ENCODE measurements at places on chromosomes 11 and 22.

DNA sequence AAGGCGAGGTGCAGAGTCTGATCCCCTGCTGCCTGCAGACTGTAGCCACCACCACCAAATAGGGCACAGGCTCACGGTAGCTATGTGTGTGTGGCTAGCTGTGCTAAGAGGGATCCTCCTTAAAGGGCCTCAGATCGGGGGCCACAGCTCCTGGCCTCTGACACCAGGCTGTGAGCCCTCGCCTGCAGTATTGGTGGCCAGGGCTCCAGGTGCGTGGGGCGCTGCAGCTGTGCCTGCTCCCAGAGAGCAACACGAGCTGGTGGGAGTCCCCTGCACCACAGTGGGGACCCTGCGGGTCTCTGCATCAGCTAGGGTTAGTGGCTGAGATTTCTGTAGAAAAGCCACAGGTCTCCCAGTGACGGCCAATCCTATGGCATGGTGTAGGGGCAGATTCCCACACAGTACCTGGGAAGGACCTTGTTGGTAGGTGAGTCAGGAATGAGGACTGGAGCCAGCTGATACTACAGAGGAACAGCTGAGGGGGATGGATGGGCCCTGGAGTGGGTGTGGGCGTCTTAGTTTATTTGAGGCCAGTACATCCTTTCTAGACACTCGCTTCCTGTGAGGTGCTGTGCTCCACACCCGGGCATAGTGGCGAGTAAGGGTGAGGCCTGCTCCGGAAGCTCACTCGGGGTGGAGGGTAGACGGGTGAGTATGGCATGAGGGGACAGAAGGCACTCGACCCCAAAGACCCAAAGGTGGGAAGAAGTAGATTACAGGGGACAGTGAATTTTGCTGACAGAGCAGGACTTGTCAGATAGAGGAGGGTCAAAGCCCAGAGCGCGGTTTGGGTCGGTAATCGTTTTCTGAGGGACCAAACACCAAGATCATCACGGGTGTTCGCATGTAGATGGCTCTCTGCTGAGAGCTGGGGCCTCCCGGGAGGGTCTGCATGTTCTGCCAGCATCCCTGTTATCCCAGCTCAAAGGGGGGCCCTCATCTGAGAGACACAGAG, 212.5 kb downstream of the TBC1D22A start:
- no peak for DNase-seq

DNA sequence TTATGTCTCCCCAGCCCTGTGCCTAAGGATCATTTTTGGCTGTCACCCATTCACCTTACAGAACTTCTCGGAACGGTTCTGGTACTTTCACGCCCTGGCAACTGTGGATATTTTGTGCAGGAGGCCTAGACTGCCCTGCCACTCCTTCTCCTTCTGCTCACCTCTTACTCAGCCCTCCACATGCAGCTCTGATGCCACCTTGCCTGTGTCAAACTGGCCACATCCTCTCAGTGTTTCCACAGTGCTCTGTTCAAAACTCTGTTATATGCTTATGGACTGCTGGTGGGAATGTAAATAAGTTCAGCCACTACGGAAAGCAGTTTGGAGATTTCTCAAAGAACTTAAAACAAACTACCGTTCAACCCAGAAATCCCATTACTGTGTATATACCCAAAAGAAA, 100.8 kb upstream of the MTMR2 start:
- no peak for DNase-seq

DNA sequence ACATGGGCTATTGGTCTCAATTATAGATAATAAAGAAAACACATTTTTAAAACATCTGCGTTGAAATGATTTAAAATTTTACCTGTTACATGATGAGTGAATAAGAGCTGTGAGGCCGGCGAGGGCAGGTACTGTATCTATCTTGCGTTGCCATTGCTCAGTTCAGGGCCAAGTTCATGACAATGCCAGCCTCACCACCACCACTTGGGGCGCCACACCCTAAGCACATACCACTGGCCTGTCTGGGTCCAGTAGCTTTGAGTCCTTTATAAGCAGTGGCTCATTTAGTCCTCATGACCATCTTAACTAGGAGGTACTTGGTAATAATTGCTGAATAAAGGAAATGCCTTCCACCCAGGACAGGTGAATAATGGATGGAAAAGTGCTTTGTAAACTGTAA, 14.5 kb upstream of the MB start:
- no peak for DNase-seq

- no peak for DNase-seq
Observed at GRCh38 chr11:86987679-86988078, 32.5 kb upstream of the FZD4 start.

DNA sequence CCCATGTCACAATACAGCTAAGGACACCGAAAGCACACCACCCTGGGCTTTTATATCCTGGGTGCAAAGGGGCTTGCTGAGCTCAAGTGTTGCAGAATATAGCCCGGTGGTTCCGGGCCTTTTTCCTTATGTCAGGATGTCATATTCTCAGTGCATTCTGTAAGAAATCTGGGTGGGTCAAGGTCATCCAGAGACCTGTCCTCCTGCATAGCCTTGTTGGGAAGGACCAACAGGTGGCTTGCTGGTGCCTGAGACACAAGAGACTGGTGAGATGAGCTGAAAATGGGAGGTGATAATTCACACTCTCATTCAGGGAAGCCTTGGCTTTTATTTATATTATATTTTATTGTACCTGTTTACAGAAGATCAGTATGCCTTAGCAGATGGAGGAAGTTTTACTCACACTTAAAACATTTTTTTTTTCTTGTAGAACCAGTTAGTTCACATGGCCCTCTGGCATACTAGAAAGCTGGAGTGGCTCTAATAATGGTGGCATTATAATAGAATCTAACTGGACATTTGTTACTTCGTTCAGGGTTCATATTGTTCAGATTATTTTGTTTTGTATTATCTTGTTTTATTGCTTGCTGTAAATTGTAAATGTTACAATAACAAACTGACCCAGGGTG, 14.6 kb upstream of the TMEM123 start:
- no peak for DNase-seq

DNA sequence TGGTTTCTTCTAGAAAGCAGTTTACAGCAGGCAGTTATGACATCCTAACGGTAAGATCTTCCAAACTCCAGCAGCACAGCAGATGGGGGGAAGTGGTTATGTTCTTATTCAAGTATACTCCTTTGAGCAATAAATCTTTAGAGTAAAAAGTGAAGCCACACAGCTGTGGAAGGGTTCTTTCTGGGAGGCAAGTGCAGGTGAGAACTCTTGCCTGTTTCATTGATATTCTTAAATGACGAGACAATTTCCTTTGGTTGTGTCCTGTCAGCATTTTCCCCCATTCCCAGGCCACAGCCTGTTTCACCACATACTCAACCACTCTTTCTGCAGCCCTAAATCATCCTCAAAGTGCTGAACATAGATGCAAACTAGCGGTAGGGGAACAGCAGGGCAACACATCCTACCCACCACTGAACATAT, 207.3 kb upstream of the MTNR1B start:
- no peak for DNase-seq

DNA sequence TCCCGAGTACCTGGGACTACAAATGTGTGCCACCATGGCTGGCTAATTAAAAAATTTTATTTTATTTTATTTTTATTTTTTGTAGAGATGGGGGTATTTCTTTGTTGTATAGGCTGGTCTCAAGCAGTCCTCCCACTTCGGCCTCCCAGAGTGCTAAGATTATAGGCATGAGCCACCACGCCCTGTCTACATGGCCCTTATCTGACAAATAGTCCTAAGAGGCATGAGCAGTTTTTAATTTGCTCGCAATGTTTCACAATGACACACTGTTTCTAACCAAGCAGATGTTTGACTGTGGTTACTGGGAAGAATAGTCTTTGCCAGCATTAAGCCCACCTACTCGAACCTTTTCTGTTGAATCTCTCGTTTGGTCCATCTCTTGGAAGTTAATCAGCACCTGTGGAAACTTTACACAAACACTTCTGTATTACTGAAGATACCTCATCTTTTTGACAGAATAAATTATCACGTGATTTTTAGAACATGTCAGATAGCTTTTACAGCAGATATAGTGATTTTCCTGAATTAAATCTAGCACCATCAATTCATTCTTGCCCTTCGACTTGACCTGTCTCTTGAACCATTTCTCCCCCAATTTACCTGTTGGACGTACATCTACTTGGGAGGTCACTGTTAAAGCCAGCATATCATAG, 71.4 kb downstream of the MTMR3 start:
- no peak for DNase-seq

- no peak for DNase-seq
Observed at GRCh38 chr11:46247090-46247489, 30.4 kb upstream of the CREB3L1 start.

GRCh38 chr11:117806846-117807245, 9.8 kb upstream of the DSCAML1 start:
- no peak for DNase-seq

DNA sequence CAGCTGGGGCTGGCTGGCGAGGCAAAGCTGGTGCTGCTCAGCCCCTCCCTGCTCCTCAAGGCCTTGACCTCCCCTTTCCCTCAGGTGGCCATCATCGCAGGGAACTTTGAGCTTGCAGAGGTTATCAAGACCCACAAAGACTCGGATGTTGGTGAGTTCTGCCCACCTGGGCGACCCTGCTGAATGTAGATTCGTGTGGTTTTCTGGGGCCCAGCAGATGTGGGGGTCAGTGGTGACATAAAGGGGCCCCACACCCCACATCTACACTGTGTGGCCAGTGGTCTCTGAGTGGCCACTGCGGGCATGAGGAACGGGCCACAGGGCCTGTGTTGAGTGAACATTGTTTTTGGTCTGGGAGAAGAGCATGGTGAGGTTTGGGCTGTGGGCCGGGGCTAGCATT, 11.9 kb downstream of the SHANK3 start:
- DNase-seq: no peak

DNA sequence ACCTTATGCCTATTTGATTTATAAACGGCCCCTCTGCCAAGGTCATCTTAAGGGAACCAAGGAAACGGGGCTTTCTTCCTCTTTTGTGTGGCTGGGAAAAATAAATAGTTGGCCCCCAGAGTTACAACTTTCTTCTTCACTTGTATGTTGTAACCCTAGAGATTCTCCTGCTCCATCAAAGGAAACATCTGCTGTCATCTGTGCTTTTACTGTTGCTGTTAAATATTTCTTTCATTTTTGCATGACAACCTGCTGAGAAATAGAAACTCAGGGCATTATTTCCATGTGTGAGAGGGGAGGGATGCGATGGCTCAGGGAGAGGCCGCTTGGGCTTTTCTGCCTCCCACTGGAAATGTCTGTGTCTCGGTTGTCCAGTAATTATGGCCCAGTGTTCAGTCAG, 21.8 kb upstream of the CDC42EP2 start:
- no peak for DNase-seq

- DNase-seq: no peak
Observed at GRCh38 chr11:113481672-113482071, 6.5 kb upstream of the DRD2 start.

GRCh38 chr11:102552020-102552419, 21.5 kb upstream of the MMP7 start:
- DNase-seq: no peak

DNA sequence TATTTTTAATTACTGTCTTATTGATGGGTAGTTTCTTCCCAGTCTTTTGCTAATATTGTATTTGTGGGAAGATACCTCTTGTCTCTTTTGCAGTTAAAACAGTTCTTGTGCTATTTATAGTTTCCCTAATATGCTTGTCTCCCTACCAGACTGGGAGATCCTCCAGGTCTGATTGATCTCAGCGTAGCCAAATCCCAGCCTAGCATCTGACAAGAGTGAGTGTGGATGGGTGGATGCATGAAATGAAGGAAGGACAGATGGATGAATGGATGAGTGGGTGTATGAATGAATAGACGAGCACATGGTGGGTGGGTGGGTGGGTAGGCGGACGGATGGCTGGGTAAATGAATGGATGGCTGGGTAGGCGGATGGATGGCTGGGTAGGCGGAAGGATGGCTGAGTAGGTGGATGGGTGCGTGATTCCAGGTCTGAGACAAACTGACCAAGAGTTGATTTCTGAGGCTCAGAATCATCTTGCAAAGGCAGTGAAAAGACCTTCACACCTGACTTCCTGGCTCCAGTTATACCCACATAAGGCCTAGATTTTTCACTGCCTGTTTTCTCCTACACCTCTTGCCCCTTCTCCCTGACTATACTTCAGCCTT, 11.4 kb downstream of the DNAJB13 start:
- DNase-seq: no peak

DNA sequence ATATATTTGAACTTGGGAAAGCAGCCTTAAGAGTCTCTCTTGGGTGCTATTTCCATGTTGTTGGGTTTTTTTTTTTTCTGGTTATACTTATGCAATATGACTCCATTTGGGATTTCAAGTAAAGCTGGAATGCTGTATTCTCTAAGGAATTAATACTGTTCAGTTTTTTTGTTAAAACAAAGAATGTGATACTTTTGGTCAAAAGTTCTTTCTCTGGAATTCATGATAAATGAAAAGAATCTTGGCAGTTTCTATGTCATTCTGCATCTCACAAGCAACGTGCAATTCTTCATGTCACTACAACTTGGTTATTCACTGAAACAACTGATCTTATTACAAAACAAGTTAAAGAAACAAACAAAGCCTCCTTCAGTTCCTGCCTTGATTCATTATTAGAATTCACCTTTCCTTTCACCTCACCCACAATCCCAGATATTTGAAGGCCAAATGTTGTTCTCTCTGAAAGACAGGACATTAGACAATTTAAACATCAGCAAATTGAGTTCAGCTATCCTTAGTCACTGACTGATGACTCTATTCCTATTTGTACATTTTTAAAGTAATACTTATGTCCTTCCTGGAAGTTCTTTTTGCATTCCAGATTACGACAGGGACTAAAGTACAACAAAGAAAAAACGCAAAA, 176.2 kb downstream of the SBF2 start:
- no peak for DNase-seq

- peak; percentile 23 for DNase-seq
Observed at GRCh38 chr11:68843052-68843561, 1.4 kb upstream of the CPT1A start.

DNA sequence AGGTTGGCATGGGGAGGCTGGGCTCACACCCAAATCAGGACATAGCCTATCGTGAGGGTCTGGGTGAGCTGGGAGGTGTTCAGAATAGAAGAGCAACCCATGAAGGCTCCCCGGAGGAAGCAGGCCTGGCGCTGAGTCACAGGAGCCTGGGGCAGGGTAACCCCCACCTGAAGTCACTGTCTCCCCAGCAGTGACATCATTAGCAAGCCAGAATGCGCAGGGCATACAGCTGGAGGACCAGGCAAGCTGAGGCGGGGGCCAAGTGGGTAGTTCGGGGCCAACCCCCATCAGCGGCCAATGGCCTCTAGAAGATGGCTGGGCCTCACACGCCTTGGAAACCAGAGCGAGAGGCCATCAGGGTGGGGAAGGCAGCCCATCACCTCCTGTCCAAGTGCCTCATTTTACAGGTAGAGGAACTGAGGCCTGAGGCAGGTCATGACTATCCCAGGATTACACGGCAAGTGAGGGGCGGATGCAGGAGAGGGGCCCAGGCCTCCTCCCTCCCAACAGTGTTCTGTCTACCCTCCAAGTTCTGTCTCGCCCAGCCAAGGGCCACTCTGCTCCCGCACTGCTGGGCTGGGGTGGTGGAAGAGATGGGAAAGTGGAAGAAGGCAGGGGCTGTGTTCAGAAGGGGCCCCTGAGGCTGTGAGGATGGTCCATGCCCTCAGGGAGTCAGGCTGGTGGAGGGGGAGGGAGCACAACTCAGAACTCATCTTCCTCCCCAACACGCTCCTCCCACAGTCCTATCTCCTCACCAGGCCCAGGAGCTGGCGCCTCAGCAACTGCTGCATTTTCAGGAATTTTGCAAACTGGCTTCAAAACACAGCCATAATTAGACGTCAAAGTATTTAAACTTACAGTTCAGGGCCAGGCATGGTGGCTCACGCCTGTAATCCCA, 24.6 kb downstream of the RPL3 start:
- DNase-seq: no peak

GRCh38 chr11:45156201-45156600, 9.8 kb downstream of the PRDM11 start:
- DNase-seq: no peak
